Uterus (tissue), 4 donors: ENCODE measurements at places on chromosomes 4 and X.

DNA sequence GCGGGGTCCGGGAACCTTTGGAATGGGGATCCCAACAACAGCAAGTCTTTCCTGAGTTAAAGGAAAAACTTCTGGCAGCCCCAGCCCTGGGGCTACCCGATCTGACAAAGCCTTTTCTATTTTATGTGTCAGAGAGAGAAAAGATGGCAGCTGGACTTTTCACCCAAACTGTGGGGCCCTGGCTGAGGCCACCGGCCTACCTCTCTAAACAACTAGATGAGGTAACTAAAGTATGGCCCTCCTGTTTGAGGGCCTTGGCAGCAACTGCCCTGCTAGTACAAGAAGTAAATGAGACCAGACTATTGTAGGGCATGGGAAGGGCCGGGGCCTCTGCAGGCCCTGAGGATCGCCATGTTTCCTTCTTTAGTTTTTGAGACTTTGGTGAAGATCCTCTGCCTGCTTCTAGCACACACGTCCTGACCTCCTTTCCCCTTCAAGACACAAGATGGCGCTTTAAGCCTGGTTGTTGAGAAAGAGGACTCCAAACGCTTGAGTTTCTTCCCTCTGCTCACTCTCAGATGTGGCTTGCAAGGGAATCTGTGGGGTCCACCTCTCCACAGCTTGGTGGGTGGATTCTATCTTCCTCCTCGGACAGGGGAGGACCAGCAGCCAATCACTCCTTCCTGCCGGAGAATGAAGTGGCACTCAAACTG is 18.5 kb upstream of the DRD5 start:
- no peak overlapping the region for H3K27ac ChIP-seq
- no peaks in the 10 kb centered on the region for H3K4me1 ChIP-seq

DNA sequence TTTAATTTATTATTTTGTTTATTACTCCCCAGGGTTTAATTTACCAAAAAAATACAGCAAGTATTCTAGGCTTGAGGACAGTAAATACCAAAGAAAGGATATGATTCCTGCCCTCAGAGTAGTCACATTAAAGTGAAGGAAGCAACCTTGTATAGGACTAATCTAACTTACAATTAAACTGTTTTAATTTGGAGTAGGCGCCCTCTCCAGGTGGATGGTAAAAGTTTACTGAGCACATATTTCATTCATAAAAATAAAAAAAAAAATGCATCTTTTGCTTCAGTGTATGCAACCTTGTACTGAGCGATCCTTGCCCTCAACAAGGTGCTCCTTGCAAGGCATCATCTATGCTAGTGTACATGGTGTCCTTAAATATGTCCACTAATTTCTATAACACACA is 72.0 kb upstream of the MAGEB16 start:
- no peak overlapping the region for H3K27ac ChIP-seq
- H3K36me3 ChIP-seq: no peaks in the 10 kb centered on the region
- no peaks in the 10 kb centered on the region for H3K4me1 ChIP-seq
- H3K4me3 ChIP-seq: no peak overlapping the region

GRCh38 chr4:123869286-123870215 is 473.0 kb downstream of the SPRY1 start:
- H3K36me3 ChIP-seq: no peaks in the 10 kb centered on the region
- no peak overlapping the region for H3K4me3 ChIP-seq
- peak overlapping the region; percentile 63 for H3K27ac ChIP-seq

DNA sequence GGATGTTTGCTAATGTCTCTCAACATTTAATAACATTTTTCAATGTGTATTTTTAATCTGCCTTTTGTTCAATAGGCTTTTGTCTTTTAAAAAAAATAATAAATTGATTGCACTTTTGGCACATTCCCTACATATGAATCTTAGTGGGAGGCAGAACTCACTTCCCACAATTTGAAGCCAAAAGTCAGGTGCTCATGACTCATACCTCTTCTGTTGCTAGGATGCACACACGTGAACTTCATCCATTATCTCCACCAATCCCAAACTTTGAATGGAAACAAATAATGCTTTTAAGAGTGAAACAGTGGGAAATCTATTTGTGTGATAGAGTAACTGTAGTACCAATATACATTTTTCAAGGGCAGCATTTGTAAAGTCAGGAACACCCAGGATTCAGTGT is 260.5 kb downstream of the IQCM start:
- no peak overlapping the region for H3K27ac ChIP-seq
- H3K4me3 ChIP-seq: no peak overlapping the region
- no peaks in the 10 kb centered on the region for H3K27me3 ChIP-seq
- H3K4me1 ChIP-seq: no peaks in the 10 kb centered on the region
- no peak for DNase-seq
- no peaks in the 10 kb centered on the region for H3K36me3 ChIP-seq

DNA sequence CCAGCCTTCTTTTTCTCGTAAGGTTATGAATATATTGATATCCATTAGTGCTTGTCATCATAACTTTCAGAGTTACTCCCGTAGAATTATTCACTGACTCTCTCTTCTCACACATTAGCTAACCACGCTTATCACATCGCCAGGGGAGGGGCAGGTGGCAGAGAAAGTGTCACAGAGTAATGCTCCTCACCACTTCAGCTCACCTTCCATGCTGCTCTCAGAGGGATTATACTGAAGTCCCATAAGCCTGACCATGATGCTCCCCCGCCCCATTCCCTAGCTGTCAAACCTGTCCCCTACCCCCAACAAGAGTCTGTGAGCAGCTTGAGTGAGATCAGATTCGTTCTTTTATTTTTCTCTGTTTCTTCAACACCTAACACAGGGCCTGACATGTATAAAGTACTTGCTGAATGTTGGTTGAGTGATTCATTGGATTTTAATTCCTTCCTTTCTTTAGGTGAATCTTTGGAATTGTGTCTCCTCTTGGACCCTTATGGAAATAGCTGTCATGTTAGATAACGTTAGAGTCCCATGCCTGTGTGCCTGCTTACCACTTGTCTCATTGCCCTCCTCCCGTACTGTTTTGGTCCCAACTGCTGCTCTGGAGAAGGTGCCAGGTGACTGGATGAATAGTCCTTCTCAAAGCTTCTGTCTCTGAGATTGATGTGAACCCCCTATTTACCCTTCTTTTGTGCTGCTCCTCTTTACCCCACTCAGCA is 55.1 kb downstream of the RS1 start:
- H3K27ac ChIP-seq: no peak overlapping the region
- H3K4me3 ChIP-seq: no peak overlapping the region
- DNase-seq: no peak
- H3K36me3 ChIP-seq: no peaks in the 10 kb centered on the region
- H3K4me1 ChIP-seq: no peaks in the 10 kb centered on the region

DNA sequence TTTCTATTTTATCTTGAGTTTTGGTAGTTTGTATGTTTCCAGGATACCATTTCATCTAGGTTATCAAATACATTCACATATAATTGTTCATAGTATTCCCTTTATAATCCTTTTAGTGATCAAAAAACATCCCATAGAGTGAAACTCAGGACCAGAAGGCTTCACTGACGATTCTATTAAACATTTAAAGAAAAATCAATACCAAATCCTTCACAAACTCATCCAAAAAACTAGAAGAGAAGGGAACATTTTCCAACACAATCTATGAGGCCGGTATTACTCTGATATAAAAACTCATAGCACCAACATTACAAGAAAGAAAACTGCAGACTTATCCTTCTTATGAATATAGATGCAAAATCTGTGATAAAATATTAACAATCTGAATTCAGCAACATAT is 203.4 kb downstream of the ANKRD50 start:
- no peak overlapping the region for H3K4me3 ChIP-seq
- H3K36me3 ChIP-seq: no peaks in the 10 kb centered on the region
- H3K27me3 ChIP-seq: no peaks in the 10 kb centered on the region
- no peak for DNase-seq
- H3K27ac ChIP-seq: no peak overlapping the region

- H3K4me3 ChIP-seq: no peak overlapping the region
- H3K27ac ChIP-seq: peak overlapping the region; percentile 81
- H3K27me3 ChIP-seq: no peaks in the 10 kb centered on the region
- H3K36me3 ChIP-seq: no peaks in the 10 kb centered on the region
These were observed 50.7 kb downstream of the MAP7D3 start for GRCh38 chrX:136200466-136200865.

DNA sequence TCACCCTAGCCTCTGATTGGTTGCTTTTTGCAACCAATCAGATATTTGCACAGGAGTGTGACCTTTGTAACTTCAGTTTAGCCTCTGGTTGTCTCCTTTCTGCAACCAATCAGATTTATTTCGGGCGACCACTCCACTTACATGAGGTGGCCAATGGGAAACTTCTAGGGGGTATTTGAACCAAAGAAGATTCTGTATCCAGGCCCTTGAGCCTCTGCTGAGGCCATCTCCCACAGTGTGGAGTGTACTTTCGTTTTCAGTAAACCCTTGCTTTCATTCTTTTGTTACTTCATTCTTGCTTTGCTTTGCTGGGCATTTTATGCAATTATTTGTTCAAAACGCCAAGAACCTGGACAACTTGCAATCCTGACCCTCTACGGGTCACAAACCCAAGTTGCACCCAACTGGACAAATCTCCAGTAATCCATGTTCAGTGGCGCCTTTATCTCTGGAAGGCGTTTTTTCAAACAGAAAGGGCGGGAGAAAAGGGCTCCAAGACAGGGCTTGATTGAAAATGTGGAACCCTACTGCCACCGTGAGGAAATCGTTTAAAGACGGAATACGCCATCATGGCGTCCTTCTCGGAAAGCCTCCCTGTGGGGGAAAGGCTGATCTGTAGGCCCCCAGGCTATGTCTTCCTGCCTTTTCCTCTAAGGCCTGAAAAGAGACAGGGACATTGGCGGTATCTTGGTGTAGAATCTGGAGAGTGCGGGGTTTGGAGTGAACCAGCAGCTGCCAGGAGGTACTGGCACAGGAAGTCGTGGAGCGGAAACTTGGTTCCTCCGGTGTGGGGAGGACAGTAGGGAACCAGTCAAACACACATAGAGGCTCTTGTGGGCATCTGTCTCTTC is 184.6 kb downstream of the OR13H1 start:
- DNase-seq: peak; percentile 81
- no peaks in the 10 kb centered on the region for H3K4me1 ChIP-seq
- peak overlapping the region; percentile 78 for H3K27ac ChIP-seq
- no peaks in the 10 kb centered on the region for H3K27me3 ChIP-seq
- no peaks in the 10 kb centered on the region for H3K36me3 ChIP-seq

DNA sequence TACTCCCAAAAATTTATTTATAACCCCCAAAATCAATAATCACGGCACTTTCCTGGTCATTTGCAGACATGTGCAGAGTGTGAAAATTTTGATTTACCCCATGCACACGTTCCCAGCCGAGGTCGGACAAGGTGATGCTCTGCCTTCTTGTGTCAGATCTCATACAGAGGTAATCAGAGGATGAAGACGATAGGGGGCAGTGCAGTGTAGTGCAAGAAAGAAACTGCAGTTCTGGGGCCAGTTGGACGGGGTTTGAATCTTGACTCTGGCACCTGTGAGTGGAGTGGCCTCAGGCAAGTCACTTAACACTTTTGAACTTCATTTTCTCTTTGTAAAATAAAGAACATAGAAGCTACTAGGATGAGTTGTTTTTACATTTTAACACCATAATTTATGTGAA is 88.4 kb downstream of the FRMPD3 start:
- H3K4me1 ChIP-seq: no peaks in the 10 kb centered on the region
- DNase-seq: no peak
- no peaks in the 10 kb centered on the region for H3K36me3 ChIP-seq
- no peaks in the 10 kb centered on the region for H3K27me3 ChIP-seq

- no peak for DNase-seq
- no peak overlapping the region for H3K27ac ChIP-seq
- no peaks in the 10 kb centered on the region for H3K36me3 ChIP-seq
- no peaks in the 10 kb centered on the region for H3K27me3 ChIP-seq
These were observed 123.6 kb downstream of the RBM47 start for GRCh38 chr4:40506066-40506465.

DNA sequence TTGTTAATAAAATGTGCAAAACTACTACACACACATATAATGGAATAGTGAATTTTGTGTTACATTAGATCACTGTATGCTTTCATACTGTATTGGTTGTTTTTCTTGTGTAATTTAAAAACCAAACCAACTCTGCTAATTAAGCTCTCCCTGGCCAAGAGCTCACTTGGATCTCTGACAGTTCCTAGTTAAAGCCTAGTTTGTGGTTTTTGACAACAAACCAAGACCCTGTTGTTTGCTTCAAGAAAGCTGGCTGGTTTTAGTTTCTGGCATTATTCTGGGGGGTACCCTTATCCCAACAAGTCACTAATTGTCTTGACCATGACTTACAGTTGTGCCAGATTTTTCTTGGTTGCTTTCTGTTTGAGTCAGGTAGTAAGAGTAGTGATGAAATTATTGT is 121.4 kb upstream of the CXorf66 start:
- DNase-seq: no peak
- H3K4me1 ChIP-seq: no peaks in the 10 kb centered on the region
- no peaks in the 10 kb centered on the region for H3K36me3 ChIP-seq
- H3K27me3 ChIP-seq: no peaks in the 10 kb centered on the region
- H3K27ac ChIP-seq: no peak overlapping the region

DNA sequence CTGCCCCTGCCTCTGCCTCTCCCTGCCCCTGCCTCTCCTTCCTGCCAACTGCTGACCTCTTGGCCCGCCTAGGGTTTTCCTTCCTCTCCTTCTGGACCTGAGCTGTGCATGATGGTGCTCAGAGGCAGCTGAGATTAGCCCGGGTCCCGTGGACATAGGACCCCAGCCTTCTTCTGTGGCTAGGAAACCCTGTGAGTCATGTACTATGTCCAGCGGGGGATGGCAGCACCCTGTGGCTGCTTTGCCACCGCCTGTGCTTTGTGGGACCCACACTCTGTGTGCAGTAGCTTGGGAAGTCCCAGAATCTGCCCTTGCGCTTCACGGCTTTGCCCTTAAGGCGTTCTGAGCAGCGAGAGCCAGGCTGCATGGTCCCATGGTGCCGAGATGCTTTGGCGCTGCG is 105.5 kb upstream of the PSAPL1 start:
- H3K27ac ChIP-seq: no peak overlapping the region
- H3K27me3 ChIP-seq: no peaks in the 10 kb centered on the region
- H3K4me3 ChIP-seq: no peak overlapping the region

DNA sequence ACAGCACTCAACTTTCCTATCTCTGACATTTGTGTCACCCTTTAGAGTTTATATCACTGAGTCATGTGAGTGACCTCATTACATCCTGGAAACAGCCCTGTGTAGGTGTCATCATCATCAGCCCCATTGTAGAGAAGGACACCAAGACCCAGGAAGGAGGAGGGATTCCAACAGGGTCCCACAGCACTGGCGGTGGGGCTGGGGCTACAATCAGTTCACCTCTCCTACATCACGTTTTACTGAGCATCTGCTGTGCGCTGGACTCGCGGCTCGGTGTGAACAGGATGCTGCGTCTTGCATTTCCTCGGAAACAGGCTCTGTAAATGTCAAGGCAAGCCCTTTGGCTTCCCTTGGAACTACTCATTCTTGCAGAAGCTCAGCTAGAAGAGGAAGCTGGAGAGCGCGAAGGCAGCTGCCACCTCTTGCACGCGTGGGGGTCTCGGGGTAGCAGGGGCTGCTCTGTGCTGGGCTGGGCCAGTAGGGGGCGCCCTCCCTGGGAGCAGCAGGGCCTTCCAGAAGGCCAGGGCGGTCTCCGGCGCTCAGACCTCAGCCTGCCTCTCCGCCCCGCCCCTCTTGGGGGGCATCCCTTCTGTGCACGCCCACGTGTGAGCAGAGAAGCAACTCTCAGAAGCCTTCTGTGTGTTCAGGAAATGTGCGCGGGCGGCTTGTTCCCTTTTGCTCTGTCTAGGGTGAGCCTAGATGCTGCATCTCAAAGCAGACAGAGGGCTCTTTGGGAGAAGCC is 29.0 kb downstream of the REELD1 start:
- no peaks in the 10 kb centered on the region for H3K27me3 ChIP-seq
- no peak overlapping the region for H3K4me3 ChIP-seq
- no peaks in the 10 kb centered on the region for H3K36me3 ChIP-seq
- no peak for DNase-seq

- H3K4me3 ChIP-seq: no peak overlapping the region
- H3K27me3 ChIP-seq: no peaks in the 10 kb centered on the region
- no peak for DNase-seq
- no peaks in the 10 kb centered on the region for H3K36me3 ChIP-seq
- H3K4me1 ChIP-seq: no peaks in the 10 kb centered on the region
These were observed 29.3 kb upstream of the CFAP299 start for GRCh38 chr4:80306260-80306659.
